ENCODE measurements at places on chromosomes 5 and 9.

GRCh38 chr9:107733523-107733894, 243.9 kb upstream of the KLF4 start:
- no peak for DNase-seq

DNA sequence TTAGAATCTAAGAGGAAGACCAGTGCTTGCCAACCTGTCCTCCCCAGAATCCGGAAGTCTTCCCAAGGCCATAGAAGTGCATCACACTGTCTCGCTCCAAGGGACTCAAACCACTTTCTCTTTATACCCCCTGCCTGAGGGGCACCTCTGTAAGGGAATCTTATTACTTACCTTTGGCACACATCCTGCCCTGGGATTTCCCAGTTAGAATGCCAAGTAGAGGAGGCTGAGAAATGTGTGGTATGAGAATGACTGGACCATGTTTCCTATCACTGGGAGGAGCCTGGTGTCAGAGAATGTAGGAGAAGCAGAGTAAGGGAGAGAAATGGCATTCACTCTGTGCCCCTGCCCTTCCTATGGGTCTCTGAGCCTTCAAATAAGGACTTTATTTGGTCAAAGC, 85.8 kb downstream of the AOPEP start:
- no peak for DNase-seq

- no peak for DNase-seq
Observed at GRCh38 chr9:6090277-6091210, 75.1 kb upstream of the RANBP6 start.

- no peak for DNase-seq
Observed at GRCh38 chr5:141879426-141879759, 1.2 kb upstream of the PCDH1 start.

DNA sequence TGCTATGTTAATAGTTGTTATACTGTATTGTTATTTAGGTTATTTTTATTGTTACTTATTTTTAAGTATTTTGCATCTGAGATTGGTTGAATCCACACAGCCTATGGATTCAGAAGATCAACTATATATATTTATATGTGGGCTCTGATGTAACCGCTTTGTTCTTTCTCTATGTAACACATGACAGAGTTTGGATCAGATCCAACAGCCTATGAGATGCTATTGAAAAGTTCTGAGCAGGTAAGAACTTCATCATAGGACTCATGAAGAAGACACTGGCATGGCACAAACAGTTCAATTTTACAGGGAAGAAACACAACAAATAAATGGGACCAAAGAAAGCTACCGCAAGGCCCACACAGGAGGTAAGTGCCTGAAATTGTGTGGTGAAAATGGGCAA, 93.4 kb downstream of the GNAQ start:
- DNase-seq, result no peak

- DNase-seq, result no peak
Observed at GRCh38 chr9:126592461-126592860, 21.3 kb upstream of the LMX1B start.

DNA sequence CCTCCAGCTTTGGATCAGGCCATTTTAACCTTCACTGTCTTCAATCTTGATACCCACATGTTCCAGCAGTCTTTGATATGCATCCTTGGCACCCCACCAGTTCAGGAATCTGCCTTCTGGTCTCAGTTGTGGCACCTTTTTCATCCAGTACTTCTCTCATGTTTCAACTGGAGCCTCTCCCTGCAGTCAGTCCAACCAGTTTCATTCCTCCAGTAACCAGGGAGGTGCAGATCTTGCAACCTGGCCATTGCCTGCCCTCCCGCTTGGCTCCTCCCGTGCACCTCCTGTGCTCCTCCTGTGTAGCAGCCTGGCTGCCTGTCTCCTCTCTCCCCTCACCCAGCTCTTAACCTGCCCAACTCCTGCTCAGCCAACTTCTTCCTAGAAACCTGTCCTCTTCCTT, 20.2 kb downstream of the FUBP3 start:
- DNase-seq, result no peak

Data from esophagus muscularis mucosa (tissue), 4 donors.